Activated CD4-positive, alpha-beta T cell treated with anti-CD3 and anti-CD28 coated beads for 4 hours (primary cell): ENCODE measurements at places on chromosomes 5 and 9.

DNA sequence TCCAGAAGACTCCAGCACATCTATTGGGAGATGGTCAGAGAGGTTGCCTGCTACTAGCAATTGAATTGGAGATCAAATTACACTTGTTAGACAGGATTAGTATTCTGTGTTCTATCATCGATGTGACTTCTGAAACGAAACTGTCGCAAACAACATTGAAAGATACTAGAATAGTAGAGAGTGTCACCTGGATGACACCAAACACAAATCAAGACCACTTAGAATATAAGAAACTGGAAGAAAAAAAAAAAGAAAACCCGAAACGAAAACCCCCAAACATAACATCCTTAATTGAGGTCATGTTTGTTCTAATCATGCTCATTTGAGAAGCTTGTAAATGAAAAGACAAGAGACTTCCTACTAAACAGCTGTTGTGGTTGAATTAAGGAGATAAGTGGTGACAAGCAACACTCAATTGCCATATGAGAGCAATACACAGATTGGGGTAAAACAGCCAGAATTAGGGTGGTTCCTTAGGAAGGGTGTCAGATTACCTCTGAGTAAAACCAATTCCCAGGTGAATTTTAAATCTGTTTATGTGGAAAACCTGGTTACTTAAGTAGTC is 97.6 kb downstream of the BASP1 start:
- no peak for DNase-seq

DNA sequence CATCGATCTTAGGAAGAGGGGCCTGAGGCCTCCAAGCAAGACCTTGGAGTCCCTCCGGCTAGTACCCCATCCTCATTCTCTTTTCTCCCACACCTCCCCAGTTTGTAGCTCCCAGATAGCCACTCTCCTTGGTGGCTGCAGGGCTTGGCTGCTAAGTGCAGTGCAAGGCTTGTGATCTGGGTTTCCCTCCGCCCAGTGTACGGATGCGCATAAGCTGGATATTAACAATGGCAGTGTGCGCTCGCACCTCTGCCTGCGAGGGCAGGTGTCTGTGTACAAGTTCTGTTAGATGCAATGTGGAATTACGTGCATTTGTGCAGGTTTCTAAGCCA is 71.0 kb upstream of the TBCA start:
- no peak for DNase-seq

GRCh38 chr5:154627698-154628678 is 127.2 kb upstream of the LARP1 start:
- DNase-seq, result no peak

- no peak for DNase-seq
Observed at GRCh38 chr5:39158127-39158593, 61.2 kb downstream of the FYB1 start.

- DNase-seq, result no peak
Observed at GRCh38 chr9:89400403-89401116, 82.3 kb downstream of the SECISBP2 start.

- no peak for DNase-seq
Observed at GRCh38 chr9:91248707-91249106, 113.0 kb downstream of the AUH start.

DNA sequence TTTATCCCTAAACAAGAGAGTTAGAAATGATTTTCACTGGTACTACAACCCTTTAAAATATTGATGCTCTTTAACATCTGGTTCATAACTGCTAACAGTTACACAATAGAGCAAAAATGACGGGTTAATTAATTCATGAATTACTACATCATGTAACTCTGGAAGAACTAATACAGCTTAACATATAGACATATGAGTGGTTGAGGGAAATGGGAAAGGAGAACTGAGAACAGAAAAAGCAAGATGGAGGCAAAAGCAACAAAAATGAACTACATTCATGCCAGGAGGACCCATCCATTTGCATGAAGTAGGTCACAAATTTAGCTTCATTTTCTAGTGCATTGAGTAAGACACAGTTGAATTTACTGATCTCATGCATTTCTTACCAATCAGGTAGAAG is 61.8 kb downstream of the C9 start:
- DNase-seq, result no peak

DNA sequence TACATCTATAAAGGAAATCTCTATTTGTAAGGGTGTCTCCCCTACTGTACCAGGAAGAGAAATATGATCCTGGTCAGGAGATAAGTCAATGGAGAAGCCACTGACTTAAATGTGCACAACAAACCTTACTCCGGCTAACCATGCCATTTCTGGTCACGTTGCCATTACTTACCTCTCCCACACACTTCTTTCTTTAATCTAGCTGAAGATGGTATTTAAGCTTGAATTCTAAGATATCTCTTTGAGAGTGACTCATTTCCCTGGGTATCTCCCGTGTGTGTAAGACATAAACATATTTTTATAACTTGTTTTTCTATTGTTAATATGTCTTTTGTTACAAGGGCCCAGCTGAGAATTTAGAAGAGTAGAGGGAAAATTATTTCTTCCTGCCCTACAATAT is 296.6 kb downstream of the SEMA5A start:
- no peak for DNase-seq

DNA sequence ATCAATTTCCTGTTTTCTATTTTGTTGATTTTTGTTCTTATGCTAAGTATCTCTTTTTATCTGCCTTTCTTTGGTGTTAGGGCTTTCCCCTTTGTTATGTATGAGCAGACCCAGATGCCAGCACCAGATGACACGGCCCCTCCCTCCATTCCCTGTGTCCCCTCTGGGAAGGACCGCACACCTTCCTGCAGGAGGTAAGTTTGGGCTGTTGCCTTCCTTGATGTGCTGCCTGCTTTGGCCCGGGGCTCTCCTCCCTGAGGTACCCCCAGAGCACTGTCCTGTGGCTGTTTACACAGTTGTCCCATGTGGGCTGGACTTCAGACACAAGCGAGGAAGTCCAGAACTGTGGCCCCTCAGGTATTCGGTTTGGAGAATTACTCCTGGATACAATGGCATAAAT is 343.8 kb upstream of the IRX1 start:
- no peak for DNase-seq

- no peak for DNase-seq
Observed at GRCh38 chr5:44388321-44389089, 715 bp downstream of the FGF10 start.

- no peak for DNase-seq
Observed at GRCh38 chr5:36070687-36071571, 4.2 kb upstream of the UGT3A2 start.

- no peak for DNase-seq
Observed at GRCh38 chr9:125429476-125430160, 168.0 kb downstream of the GAPVD1 start.

- no peak for DNase-seq
Observed at GRCh38 chr5:169450464-169450863, 133.1 kb upstream of the SPDL1 start.

GRCh38 chr9:70427161-70427945 is 12.9 kb upstream of the KLF9 start:
- DNase-seq, result no peak

- DNase-seq, result no peak
Observed at GRCh38 chr5:61974680-61975079, 331.3 kb upstream of the KIF2A start.

- DNase-seq, result no peak
Observed at GRCh38 chr9:119255116-119255515, 114.1 kb downstream of the BRINP1 start.

GRCh38 chr9:80449513-80449912 is 877.7 kb downstream of the TLE4 start:
- DNase-seq, result no peak

GRCh38 chr5:88769165-88769564 is 113.8 kb downstream of the MEF2C start:
- no peak for DNase-seq

- no peak for DNase-seq
Observed at GRCh38 chr5:6541256-6542013, 91.4 kb downstream of the NSUN2 start.

GRCh38 chr5:65480306-65480865 is 1.3 kb downstream of the ADAMTS6 start:
- peak; percentile 24 for DNase-seq

GRCh38 chr9:38422555-38423260 is 1.5 kb downstream of the IGFBPL1 start:
- DNase-seq, result no peak

DNA sequence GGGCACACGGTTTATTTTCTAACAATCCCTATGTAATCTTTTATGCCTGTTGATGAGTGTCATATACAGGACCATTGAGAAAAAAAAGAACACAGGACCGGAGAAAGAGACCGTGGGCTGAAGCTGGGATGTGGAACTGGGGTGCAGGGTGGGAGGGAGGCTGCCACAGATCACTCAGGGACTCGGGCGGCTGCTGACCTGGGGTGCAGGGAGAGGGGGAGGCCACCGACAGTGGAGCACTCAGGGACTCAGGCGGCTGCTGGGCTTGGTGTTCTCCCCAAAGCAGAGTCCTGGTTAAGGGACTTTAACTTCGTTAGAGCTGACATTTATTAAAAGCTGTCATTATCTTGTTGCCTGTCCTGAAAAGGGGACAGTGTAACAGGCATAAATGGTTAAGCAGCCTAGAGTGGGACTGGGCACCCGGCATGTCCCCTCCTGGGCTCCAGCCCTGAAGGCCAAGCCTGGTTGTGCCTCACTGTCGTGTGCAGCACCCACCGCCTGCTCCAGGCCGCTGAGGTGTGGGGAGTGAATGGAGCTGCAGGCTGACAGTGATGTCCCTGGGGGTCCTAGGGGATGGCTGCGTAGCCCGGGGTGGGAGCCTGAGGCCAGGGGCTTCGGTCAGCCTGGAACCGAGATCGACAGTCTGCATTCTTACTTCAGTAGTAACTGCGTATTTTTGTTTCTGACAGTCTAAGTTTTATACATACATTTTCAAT is 14.0 kb downstream of the NDUFS6 start:
- no peak for DNase-seq

DNA sequence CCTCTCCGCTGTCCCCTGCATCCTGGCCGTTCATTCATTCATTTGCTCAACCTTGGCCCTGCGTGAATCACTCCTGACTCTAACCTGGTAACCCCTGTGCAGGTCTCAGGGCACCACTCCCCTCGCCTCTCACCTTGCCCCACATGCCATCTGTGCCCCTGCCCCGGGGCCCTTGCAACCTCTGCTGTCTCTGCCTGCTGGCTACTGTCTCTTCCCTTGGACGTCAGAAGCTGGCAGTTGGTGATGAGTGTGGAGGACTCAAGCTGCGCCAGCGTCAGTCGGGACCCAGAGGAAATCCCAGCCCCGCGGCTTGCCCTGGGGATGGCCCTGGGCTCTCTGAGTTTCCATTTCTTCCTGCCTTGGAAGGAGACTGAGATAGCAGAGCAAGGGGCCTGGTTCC is 154.9 kb downstream of the OLFM1 start:
- no peak for DNase-seq

DNA sequence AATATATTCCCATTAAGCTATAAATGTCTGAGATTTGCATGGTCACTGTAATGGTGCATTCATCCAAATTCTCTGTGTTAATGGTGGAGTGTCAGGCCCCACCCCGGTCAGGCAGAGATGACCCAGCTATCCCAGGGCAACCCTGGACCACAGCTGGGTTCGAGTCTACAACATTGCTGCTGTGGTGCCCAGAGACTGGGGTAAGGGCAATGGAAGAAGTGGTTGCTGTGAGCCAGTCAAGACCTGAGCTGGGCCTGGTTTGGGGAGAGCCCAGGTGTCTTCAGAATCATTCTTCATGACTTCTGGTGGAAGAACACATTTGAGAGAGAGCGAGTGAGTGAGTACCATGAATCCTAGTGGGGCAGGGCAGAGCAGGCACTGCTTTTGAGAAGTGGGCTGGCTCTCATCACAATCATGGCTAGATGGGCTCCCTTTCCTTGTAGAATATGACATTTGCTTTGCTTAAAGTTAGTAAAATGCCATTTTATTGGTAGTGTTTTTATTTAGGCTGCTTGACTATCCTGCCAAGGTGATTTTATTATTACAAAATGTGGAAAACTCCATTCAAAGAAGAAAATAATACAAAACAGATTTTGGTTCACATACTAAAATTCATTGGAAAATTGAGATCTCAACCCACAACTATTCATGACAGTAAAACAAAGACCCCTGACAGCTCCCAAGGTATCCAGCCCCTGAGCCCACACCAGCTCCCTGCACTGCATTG is 125.8 kb upstream of the SLC25A48 start:
- DNase-seq, result no peak

DNA sequence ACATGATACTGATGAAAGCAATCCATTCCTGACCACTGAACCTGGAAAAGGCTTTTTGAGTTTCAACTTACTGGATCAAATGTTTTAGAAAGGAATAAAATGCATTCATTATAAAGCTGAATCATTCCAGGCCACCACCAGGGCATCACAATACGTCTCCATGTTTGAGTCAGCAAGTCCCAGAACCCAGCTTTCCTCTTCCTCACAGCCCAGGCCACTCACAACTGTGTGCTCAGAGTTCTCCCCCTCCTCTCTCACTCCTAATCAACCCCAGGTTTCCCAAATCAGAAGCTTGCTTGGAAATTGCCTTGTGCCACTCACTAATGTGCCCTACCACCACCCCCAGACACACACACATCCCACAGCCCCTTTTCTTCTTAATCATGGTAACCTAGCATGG is 91.7 kb downstream of the GNA14 start:
- DNase-seq, result no peak

GRCh38 chr5:31407921-31408693 is 123.8 kb downstream of the DROSHA start:
- no peak for DNase-seq

- DNase-seq, result no peak
Observed at GRCh38 chr9:76571288-76571687, 112.3 kb downstream of the GCNT1 start.

DNA sequence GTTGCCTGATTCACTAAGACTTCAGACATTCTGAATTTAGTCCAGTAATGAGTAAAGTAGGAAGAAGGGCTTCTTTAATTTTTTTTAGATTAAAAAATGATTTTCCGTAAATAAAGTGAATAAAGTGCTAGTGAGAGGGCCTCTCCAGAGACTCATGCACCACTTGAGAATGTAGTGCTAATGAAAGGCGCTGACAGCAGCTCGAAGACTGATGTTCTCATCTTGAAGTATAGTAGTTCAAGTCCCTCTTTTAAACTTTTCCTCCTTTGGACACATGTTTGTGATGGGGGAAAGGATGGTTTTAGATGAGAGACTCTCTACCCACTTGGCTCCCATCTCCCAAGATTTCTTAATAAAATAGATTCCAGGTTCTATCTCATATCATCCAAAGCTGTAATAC is 48.5 kb downstream of the G3BP1 start:
- DNase-seq, result no peak

- no peak for DNase-seq
Observed at GRCh38 chr5:1059884-1060263, 51.3 kb downstream of the NKD2 start.

DNA sequence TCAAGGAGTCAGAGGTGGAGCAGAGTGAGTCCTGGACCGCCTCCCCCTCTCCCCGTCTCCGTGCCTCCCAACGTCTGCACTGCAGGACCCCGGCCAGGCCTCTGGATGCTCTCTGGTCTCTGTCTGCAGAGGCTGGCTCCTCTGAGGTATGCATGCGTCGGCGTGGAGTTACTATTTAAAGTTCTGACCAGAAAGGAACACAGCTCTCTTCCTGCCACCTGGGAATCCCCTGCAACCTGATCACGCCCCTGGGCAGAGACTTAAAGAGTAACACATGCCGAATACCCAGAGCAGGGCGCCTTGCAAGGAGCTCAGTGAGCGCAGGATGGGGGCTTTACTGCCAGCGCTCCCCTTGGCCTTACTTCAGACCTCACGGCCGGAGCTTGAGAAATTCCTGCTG is 16.0 kb downstream of the ANXA6 start:
- peak; percentile 60 for DNase-seq
